AG08395 (cell line): ENCODE measurements at places on chromosomes 1 and 21.

GRCh38 chr1:218779341-218780100, 394.2 kb upstream of the LYPLAL1 start:
- no peak for DNase-seq

- no peak for DNase-seq
Observed at GRCh38 chr1:236122176-236122575, 20.2 kb upstream of the GPR137B start.

GRCh38 chr21:45504021-45504515, 38.2 kb downstream of the SLC19A1 start:
- no peak for DNase-seq

- DNase-seq = no peak
Observed at GRCh38 chr1:47587891-47588582, 150.2 kb downstream of the FOXD2 start.

- DNase-seq = no peak
Observed at GRCh38 chr1:165512816-165513215, 31.0 kb upstream of the LRRC52 start.

DNA sequence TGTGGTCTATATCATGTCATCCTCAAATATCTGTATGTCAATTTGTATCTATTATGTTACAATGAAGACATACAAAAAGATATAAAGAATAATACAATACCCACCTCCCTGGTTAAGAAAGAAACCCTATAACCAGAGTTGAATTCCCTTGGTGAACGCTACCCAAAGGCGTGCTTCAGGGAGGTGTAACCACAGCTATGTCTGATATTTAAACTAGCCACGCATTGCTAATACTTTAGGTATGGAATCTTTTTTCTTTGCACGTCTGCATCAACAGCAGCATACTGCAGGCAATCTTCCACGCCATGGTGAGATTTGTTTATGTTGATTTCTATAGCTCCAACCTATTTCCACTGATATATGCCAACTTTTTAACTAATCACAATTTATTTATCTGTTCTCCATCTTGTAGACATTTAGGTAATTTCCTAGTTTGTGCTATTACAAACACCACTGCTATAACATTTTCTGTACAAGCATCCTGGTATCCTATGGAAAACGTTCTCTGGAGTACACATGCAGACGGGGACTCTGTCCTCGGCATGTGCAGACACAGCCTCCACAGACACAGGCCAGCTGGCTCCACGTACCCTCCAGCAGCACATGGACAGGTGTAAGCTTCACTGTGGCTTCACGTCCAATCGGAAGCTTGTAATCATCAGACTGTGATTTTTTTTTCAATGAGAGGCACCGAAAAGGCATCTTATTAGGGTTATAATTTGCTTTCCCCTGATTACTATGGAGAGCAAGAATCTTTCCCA, 58.5 kb downstream of the HSF2BP start:
- DNase-seq = peak; percentile 80

DNA sequence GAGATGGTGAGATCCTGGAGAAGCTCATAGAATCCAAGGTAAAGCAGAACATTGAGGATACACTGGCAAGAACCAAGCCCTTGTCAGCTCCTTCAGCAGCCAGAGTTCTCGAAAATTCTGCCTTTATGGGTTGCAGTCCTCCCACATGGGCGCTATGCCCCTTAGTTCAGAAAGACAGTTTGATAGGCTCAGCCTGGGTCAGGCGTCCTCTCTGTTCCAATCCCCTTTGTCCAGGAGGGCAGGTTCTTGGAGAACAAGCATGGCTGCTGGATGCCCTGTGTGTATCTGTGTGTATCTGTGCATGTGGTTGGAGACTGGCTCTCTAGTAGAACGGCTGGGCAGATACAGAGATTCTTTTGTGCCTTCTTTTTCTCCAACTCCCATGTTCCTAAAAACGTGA, 8.0 kb upstream of the NBL1 start:
- no peak for DNase-seq

GRCh38 chr1:64699327-64699726, 45.5 kb upstream of the RAVER2 start:
- no peak for DNase-seq

DNA sequence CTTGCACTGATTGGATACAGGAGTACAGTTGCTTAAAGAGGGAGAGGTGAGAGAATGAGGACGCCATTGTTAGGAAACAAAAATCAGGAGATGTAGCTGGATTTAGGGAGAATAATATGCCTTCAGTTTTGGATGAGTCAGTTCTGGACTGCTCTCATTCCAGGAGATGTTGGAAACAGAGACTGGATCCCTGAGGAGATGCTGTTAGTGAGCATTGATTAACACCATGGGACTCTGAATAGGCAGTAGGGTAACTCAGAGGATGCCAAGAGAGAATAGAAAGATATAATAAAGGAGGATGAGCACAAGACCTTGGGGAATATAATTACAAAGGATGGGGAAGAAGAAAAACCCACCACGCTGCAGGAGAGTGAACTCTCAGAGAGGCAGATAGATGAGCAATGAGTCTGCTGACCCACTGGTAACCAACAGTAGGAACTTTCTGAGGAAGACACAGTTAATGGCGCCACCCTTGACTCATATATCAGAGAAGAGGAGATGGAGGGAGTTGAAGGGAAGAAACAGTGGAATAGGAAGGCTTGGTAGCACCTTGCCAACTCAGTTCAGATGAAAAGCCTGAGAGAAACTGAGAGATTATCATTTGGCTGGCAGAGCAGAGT, 10.5 kb downstream of the KCNJ15 start:
- DNase-seq = peak; percentile 65

DNA sequence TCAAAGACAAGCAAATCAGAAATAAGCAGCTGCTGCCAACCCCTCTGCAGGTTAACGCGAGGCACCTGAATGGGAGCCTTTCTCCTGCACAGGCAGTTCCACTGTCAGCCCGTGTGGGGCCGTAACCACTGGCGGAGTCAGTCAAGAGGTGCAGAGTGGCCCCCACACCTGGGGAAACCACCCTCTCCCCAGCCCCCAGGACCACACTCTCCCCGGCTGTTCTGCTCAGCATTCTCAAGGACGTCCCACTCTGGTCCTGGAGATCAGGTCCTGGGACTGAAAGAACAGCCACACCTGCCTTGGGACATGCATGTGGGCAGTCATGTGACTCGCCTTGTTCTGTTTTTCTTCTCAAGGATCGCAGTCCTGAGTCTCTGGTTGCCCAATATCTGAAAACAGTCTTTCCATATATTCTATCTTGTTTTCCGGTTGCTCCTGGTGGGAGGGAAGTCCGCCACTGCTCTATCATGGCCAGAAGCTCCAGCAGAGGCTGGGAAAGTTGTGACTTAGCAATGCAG, 252.5 kb downstream of the PTPRU start:
- DNase-seq = no peak

DNA sequence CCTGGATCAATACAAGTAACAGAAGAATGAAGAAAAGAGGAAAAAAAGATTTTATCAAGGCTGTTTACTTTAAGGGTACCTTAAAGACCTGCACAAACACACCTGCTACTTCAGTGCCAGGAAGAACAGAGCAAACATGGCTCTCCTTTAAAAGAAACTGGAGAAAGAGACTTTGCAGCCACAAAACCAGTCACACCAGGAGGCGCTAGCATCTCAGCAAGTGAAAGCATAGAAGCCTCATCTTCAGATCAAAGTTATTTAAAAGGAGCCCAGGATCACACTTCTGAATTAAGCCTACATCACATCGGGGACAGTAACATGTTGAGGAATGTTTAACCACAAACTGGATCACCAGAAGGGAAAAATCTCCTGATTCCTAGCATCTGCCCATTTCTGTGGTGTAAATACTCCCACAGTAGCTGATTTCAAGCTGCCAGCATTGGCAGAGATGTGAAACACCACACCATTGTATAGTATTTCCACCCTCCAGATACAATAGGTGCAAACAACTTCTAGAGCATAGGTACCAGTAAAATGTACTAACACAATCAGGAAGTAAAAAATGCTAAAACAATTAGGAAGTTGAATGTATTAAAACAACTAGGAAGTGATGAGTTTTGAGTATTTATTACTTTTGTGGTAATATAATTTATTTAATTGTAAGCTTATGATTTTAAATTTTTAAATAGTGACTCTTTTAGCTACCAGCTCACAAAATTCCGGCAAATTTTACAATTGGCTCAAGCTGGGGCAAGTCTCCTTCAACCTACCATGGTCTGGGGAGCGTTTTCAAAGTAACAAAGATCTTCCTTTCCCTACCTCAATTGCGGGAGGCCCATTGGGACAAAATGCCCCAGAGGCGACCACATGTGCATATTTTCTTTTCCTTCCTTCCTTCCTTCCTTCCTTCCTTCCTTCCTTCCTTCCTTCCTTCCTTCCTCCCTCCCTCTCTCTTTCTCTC, 105.3 kb upstream of the CLDN14 start:
- no peak for DNase-seq

- DNase-seq = peak; percentile 91
Observed at GRCh38 chr1:222167111-222167510, 380.8 kb downstream of the HHIPL2 start.

DNA sequence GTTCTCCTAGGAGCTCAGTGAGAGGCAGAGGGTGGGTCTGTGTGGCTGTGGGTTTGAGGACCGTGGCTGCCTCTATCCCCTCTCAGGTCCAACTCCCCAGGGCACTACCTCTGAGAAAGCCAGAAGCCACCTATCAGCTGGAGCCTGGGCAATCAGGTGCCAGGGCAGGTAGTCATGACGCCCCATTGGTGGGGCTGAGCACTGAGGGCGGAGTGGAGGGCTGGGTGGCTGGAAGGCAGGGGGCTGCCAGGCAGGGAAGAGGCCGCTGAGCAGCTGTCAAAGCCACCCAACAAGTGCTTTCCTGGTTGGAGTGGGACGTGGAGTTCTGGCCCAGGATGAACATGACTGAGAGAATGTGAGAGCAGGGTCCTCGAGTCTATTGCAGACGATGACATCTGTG, 164.9 kb upstream of the AJAP1 start:
- DNase-seq = no peak

DNA sequence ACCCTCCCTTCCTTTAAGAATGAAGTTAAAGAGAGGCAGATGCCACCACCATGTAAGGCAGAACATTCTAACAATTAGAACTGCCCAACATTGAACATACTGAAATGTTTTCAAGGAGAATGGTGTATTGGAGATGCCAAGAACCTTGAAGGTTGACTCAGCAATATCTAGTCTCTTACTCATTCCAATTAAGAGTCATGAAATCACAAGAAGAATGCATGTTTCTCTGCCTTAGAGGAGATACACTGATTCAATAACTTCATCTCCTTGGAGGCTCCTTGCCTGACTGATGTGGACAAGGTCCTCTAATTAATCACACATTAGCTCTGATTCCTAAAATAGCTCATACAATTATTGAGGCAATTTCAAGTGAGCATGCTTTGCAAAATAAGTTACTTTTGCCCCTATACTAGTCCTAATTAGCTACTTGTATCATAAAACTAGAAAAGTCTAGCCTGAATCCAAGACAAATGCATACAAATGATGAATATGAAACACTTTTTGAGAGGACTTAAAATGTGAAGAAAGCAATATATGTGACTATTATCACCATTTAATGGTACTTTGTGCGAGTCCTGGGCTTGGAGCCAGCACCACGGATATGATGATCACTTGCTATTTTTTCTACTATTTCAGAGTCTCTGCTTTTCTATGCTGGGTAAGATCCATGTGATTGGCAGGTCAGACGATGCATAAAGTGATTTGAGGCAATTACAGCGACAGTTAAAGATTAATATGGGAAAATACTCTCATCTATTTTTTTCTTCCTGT, 114.5 kb downstream of the DSCAM start:
- DNase-seq = peak; percentile 66

- DNase-seq = peak; percentile 74
Observed at GRCh38 chr1:204426035-204426436, 14.4 kb upstream of the PPP1R15B start.

- no peak for DNase-seq
Observed at GRCh38 chr1:233725423-233725822, 111.5 kb downstream of the KCNK1 start.

DNA sequence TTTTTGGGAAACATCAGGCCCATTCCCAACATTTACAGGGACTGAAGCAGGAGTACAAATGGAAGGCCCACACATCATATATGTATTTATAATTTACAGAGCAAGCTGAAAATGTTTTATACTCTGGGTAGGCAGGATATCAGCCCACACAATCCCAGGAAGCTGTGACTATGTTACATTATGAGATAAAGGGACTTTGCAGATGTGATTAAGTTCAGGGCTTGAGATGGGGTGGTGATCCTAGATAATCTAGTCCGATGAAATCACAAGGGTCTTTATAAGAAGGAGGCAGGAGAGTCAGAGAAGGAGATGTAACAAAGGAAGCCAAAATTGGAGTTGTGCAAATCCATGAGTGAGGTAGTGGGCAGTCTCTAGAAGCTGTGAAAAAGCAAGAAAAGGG, 160.5 kb downstream of the PDE4B start:
- no peak for DNase-seq

- no peak for DNase-seq
Observed at GRCh38 chr1:163094182-163094581, 25.0 kb downstream of the RGS4 start.

DNA sequence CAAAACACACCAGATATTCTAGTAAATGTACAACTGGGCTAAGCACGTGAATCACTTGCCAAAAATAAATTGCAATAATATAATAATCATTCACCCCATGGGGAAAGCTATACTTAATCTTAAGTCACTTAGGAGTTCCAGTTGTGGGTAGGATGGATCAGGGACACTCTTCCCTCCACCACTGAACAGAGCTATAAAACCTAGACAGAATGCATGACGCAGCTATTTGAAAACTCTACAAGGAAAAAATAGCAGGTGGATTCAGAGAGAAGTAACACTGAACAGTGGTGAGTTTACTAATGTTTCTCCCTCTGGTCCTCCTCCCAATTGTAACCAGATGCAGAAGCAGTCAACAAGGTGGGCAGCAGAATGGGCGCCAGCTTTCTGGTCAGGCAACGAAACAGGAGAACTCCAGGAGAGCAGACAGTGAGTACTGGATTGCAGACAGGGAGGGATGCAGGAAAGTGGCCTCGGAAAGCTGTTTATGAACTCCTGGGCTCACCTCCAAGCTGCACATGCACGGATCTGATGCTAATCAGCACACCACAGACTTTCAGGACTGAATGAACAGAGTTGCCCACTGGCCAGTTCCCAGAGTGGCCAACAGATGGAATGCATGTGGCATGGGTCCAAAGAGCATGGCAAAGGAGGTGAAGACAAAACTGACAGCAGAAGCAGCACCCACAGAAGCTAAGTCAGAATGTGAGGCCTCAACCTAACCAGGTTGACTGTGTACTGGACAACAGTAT, 41.4 kb downstream of the TARBP1 start:
- DNase-seq = no peak

DNA sequence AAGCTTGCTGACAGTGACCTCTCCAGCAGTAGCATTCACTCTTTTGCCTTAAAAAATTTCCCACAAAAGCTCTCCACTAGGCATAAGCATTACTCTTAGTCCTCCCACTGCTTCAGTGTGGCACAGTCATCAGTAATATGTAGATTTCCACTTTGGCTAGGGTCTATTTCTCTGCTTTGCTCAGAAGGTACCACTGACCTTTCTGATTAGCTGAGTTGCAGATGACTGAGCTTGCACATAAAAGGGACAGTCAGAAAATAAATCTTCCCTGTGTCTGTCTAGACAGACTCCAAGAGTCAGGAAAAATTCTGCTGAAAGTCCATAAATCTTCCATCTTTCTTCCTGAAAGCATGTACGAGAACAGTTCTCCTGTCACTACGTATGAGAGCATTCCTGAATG, 56.6 kb upstream of the APP start:
- no peak for DNase-seq
